ENCODE measurements at places on chromosomes 16 and 17.

DNA sequence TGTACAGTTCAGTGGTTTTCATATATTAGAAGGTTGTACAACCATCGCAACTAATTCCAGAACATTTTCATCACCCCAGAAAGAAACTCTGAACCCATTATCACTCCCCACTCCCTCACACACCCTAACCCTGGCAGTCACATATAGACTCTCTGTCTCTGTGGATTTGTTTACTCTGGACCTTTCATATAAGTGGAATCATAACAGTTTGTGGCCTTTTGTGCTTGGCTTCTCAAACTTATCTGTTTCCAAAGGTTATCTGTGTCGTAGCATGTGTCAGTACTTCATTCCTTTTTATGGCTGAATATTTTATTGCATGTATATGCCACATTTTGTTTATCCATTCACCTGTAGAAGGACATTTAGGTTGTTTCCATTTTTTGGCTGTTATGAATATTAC lies 12.4 kb downstream of the TENT4B start:
- no peak for DNase-seq

- DNase-seq = peak; percentile 54
Observed at GRCh38 chr16:24013864-24014645, 178.3 kb downstream of the PRKCB start.

- peak; percentile 63 for DNase-seq
Observed at GRCh38 chr17:29292071-29292991, 1.6 kb downstream of the NUFIP2 start.

GRCh38 chr17:28646039-28646754 lies 1.2 kb upstream of the BLTP2 start:
- DNase-seq = no peak

GRCh38 chr17:82690786-82691489 lies 7.6 kb downstream of the RAB40B start:
- no peak for DNase-seq

GRCh38 chr17:35930211-35931065 lies at the start of gene RDM1:
RDM1 (minus strand) TSS chr17:35930773; CDS start chr17:35930727, 46 bp downstream.
- DNase-seq = peak; percentile 81

DNA sequence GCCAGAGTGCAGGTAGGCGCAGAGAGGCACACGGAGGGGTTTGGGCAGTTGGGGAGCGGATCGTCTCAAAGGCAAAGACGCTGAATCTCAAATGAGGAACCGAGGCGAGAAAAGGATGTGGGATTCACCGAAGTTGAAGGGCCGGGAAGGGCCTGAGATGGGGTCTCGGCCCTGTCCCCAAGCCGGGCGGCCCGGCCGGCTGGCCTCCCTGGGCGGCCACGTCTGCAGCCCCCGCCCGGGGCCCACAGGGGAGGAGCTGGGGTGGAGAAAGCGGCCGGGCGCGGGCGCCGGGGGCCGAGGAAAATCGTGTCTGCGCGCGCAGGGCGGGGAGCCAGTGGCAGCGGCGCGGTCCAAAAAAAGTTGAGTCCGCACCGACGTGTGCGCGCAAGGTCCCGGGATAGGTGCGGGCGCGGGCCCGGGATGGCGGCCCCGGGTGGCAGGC lies 458 bp downstream of the SLC12A4 start:
- peak; percentile 29 for DNase-seq

DNA sequence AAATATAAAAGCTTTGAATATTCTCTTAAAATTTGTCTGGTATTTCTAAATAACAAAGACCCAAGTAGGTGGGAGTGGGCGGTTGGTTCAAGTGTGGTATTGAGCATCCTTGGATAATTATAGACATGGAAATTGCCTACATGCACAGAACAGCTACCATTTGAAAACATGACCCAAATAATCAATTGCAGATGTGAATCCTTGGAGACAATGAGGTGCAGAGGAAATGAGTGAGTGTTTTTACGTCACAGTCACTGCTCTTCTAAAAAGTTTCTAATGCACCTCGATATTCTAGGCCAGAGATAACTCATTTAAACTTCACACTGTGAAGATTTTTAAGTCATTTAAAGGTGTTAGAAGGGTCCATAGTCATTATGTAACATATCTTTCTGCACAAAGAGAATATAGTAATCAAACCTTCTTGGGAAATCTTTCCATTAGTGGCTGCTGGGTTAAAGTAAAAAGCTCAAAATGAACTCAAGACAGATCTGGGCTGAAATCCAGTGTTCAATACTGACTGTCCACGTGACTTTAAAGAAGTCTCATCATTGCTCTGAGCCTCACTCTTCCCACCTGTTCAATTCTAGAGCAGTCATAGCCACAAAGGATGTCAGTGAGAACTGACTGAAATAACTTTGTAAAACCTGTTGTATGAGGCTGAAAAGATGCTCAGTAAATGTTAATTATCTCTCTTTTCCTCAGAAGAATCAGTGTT lies 144.5 kb downstream of the CDH11 start:
- DNase-seq = no peak

- no peak for DNase-seq
Observed at GRCh38 chr16:47599512-47599911, 138.4 kb downstream of the PHKB start.

DNA sequence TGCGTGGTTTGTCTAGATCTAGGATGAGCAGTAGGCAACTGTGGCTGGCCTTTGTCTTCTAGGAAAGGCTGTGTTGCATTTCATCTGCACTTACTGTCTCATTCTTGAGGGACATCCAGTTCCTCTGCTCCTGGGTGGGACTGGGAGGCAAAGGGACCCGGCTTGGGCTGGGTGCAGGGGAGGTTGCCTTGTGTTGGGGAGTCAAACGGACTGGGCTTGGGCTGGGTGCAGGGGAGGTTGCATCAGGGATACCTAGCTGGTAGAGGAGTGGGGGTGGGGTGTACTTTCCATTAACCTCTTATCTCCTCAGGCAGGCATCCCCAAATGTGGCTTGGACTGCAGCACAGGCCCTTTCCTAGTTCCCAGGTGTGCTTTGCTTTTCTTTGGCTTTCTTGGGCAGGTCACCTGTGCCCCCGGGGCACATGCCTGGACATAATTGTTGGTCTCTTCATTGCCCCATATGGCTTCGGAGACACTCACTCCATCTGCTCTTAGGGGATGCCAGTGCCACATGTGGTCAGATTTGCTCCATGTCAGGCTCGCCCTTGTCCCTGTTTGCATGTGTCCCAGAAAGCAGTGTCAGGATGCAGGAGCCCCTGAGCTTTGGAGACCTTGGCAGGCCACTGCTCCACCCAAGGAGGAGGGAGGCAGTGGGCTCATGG lies 1682.9 kb downstream of the TP53TG3F start:
- no peak for DNase-seq

- DNase-seq = no peak
Observed at GRCh38 chr17:81116704-81117103, 48.6 kb upstream of the PVALEF start.

DNA sequence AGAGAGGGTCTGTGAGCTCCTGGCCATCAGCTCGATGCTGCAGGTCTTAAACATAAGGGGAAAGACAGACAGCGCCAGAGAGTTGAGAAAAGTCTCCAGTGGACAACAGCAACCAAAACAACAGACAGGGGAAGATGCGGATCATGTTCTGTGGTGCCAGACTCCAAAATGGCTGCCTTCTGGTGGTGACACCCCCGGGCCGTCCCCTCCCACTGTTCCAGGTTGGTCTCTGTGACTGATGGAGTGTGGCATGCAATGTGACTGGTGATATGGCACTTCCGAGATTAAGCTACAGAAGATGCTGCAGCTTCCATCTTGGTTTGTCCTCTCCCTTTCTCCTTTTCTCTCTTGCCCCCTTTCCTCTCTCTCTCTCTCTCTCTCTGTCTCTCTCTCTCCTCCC lies 40.4 kb upstream of the RBFOX3 start:
- no peak for DNase-seq

DNA sequence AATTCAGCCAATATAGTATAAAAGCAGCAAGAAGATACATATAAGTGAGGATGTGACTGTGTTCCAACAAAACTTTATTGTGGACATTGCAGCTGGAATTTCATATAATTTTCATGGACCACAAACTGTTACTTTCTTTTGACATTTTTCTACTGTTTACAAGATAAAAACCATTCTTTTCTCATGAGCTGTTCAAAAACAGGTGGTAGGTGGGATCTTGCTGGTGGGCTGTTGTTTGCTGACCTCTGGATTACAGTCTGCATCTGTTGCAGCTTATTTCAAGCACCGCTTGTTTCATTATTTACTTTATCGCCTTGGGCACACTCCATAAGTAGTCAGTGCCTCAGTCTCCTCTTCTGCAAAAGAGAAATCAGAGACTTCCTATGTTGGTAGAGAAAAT lies 99.5 kb downstream of the CDH13 start:
- no peak for DNase-seq

GRCh38 chr16:85014311-85014710 lies 3.0 kb upstream of the ZDHHC7 start:
- no peak for DNase-seq

DNA sequence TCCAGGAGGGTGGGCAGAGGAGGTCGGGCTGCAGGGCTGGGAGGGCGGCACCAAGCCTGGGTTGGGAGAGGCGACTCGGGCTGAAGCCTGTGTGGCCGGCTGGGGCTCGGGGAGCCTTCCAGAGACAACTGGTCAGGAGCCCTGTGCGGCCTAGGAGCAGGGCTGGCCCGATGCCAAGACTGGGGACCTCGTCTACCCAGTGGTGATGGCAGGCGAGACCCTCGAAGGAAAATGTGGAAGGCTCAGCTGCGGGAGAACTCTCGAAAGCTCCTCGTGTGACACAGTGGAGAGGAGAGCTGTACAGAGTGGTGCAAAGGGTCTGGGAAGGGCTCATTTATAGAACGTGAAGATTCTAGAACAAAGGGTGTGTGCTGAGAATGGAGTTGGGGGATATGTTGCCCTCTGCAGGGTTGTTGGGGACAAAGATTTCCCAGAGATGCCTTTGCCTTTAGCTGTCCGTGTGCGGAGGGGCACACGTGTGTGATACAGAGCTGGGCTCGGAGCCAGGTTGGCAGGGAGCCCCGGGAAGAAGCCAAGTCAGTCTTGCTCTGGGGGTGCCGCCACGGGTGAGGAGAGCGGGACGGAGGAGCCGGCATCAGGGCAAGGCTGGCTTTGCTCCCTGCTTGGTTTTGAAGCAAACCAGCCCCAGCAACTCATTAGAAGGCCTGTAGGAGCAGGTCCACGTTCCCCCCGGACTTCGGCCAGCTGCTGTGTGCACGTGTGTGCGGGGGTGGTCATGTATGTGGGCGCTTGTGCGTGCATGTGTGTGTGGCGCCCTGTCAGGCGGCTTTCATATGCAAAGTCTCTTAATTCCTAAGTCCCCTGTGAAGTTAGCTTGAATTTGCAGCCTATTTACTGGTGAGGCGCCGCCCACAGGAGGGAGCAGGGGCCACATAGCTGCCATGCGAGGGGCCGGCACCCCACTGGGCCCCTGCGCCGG lies 132.4 kb upstream of the CHMP6 start:
- DNase-seq = no peak

DNA sequence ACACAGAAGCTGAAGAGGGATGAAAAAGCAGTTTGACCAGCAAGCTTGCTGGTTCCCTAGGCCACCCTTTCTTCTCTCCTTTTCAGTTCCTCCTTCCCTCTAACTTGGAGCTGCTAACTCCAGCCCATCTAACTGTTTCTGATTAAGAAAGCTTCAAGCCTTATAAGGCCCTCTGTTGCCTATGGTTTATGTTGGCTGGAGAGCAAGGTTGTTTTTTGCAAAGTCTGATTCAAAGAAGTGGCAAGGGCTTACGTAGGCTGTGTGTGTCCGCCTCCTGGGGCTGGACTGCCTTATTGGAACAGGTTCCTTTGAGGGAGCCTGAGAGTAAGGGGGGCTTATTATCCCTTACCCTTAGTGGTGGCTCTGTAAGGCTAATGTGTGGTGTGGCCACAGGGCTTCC lies 7.1 kb downstream of the AKAP1 start:
- DNase-seq = no peak

- no peak for DNase-seq
Observed at GRCh38 chr16:62036101-62036801, at the start of gene CDH8. CDH8 (minus strand) TSS chr16:62036438; CDS start chr16:62021403, 15,035 bp downstream.

DNA sequence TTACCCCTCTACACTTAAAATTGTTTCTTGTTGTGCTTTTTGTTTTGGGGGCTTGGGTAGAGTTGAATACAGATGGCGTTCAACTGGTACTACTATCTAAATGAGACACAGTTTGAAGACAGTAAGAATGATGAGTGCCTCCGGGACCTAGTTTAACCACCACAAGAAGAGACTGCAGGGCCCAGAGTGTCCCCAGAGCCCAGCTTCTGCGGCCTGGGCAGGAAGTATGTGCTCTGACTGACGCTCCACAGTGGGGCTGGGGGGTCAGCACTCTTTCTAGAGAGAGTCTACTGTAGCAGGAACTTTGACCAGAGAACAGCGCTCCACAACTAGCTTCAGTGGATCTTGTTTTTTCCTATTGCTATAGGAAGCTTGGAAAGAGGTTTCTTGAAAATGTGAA lies 174.0 kb downstream of the VPS53 start:
- DNase-seq = no peak

- DNase-seq = no peak
Observed at GRCh38 chr16:54750249-54750648, 180.4 kb upstream of the IRX5 start.

GRCh38 chr17:652314-652713 lies 62.3 kb downstream of the VPS53 start:
- DNase-seq = no peak

Data from activated T-cell treated with anti-CD3 and anti-CD28 coated beads, Interleukin-2, amount 50 U/mL, for 1 hour (primary cell).